Suprapubic skin (tissue), 4 donors: ENCODE measurements at places on chromosomes 3 and 15.
A peak's percentile ranks its signal among the peaks of the same experiment; 100 is the strongest.

DNA sequence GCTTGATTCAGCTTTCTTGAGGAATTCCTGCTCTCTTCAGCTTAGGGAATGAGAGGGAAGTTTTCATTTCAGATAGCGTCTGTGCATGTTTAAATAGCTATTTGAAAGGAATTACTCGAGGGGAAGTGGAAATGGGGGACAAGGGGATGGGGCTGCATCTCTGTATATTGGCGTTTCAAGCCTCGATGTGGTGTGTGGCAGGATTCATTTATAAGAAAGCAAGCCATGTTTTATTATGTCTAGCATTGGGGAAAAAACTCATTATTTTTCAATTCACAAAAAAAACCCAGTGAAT, 1.0 kb downstream of the ATP2C1 start:
- no peak for DNase-seq
- H3K27me3 ChIP-seq = no peaks in the 10 kb centered on the region
- peaks cover 28% of the 10 kb centered on the region for H3K4me1 ChIP-seq
- peak overlapping the region; percentile 100 for H3K27ac ChIP-seq
- H3K36me3 ChIP-seq = no peaks in the 10 kb centered on the region
- H3K4me3 ChIP-seq = peak overlapping the region; percentile 94

GRCh38 chr15:94791008-94791407, 559.6 kb downstream of the MCTP2 start:
- no peak overlapping the region for H3K27ac ChIP-seq
- H3K27me3 ChIP-seq = no peaks in the 10 kb centered on the region
- DNase-seq = no peak
- H3K4me1 ChIP-seq = peaks cover 3% of the 10 kb centered on the region
- H3K4me3 ChIP-seq = no peak overlapping the region

DNA sequence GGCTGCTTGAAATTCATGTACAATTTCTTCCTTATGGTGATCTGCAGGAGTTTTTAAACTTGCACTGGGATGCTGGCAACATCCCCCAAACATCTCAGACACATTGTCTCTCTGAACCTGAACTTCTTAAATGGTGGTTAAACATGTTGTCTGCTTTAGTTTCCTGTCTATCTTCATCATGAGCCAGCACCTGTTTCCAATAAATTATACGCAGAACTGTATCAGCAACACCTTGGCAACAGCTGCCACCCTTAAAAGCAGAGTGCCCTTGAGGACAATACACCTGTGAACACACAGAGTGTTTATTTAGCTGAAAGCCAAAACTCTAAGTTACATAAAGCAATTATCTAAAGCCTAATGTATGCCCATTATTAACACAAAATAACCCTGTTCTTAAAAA, 242.9 kb downstream of the WNT5A start:
- no peaks in the 10 kb centered on the region for H3K4me1 ChIP-seq
- H3K36me3 ChIP-seq = no peaks in the 10 kb centered on the region
- DNase-seq = no peak
- H3K27ac ChIP-seq = no peak overlapping the region
- no peak overlapping the region for H3K4me3 ChIP-seq
- H3K27me3 ChIP-seq = no peaks in the 10 kb centered on the region

- H3K36me3 ChIP-seq = no peaks in the 10 kb centered on the region
- H3K4me3 ChIP-seq = no peak overlapping the region
- H3K27me3 ChIP-seq = no peaks in the 10 kb centered on the region
- no peak for DNase-seq
- H3K27ac ChIP-seq = peak overlapping the region; percentile 80
Observed at GRCh38 chr15:25790000-25790660, 73.0 kb downstream of the ATP10A start.

DNA sequence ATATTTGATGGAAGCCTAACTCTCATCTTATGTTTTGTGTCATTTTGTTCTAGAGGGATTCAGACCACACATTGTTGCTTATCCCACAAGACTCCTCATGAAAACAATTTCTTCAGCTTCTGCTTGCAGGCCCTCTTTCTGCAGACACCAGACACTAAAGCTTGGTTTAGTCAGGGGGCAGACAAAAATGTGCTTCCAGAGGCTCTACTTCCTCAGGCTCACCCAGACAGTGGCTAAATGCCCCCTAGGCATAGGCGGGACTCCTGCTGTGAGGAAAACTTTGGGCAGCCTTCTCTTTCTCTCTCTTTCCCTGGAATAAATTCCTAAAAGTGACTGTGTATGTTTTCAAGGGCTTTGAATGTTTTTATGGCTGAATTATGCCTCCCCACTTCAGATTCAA, 435.4 kb upstream of the ATP11B start:
- no peaks in the 10 kb centered on the region for H3K36me3 ChIP-seq
- no peaks in the 10 kb centered on the region for H3K27me3 ChIP-seq
- H3K4me1 ChIP-seq = no peaks in the 10 kb centered on the region
- DNase-seq = no peak
- no peak overlapping the region for H3K27ac ChIP-seq
- H3K4me3 ChIP-seq = no peak overlapping the region

DNA sequence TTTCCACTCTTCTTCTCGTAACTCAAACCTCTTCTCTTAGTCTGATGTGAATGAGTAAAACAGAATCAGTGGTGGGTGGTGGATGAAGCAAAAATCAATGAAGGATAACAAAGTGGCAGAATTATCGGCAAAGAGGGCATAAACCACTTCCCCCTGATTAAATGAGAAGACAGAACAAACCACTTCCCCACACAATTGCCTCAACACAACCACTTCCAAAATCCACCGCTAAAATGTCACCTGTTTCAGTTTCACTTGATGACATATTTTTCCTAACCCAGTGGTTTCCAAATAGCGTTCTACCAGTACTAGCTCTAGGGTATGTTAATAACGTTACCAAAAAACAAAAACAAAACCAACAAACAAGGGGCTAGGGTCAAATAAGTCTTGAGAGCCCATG, 478.7 kb upstream of the WNT5A start:
- no peak overlapping the region for H3K27ac ChIP-seq
- no peaks in the 10 kb centered on the region for H3K27me3 ChIP-seq
- H3K4me1 ChIP-seq = no peaks in the 10 kb centered on the region
- no peaks in the 10 kb centered on the region for H3K36me3 ChIP-seq
- DNase-seq = no peak
- H3K4me3 ChIP-seq = no peak overlapping the region

GRCh38 chr3:5255404-5256344, 68.2 kb downstream of the EDEM1 start:
- peaks cover 3% of the 10 kb centered on the region for H3K4me1 ChIP-seq
- H3K4me3 ChIP-seq = no peak overlapping the region
- no peaks in the 10 kb centered on the region for H3K36me3 ChIP-seq
- no peak for DNase-seq
- no peaks in the 10 kb centered on the region for H3K27me3 ChIP-seq
- H3K27ac ChIP-seq = no peak overlapping the region

- no peaks in the 10 kb centered on the region for H3K4me1 ChIP-seq
- no peaks in the 10 kb centered on the region for H3K27me3 ChIP-seq
Observed at GRCh38 chr3:194893121-194893987, 207.7 kb downstream of the FAM43A start.

GRCh38 chr3:121431726-121432517, 113.9 kb downstream of the POLQ start:
- H3K4me1 ChIP-seq = no peaks in the 10 kb centered on the region
- no peak for DNase-seq
- H3K27me3 ChIP-seq = no peaks in the 10 kb centered on the region
- peak overlapping the region; percentile 36 for H3K4me3 ChIP-seq

DNA sequence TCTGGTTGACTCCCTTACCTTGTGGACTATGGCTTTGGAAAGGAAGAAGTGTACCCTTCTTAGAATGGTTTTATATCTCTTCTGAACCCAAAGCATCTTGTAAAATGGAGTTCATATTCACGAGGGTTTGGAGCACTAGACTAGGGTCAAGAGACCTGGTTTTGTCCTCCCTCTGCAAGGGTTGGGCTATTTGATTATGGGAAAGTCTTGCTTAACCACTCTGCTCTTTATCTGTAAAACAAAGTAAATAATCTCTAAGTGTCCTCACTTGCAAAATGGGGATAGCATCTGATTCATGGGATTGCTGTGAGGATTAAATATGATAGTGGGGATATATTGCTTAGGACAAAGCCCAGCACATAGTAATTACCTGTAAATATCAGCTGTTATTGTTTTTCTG, 17.9 kb upstream of the SLC2A2 start:
- H3K36me3 ChIP-seq = no peaks in the 10 kb centered on the region
- H3K4me3 ChIP-seq = no peak overlapping the region
- no peak for DNase-seq
- no peak overlapping the region for H3K27ac ChIP-seq

DNA sequence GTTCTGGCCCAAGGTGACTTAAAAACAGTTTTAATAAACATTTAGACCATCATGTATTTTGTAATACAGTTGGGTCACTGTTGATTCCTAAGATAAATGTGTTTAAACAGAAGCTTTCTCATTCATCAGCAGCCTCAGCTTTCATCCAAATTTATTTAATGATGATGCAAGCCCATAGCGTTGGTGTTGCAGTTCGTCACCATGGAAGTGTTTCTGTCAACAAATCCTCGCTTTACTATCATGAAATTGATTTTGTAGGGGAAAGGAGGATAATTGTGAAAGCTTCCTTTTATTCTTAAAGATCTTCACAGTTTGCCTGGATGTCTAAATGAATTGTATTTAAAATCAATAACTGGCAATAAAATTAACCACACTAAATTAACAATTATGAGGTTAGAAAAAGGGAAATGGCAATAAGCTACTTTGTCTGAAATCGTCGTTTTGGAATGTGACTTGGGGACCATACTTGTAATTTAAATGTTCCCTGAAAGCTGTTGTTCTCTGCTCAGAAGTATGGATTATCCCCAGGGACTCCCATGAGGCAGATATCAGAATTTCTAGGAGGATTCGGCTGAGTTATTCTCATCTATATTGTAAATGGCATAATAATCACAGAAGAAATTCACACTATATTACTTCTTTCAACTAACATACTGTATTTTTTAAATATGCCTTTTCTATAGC, 29.0 kb downstream of the CMSS1 start:
- H3K27ac ChIP-seq = peak overlapping the region; percentile 77
- H3K36me3 ChIP-seq = peaks cover 8% of the 10 kb centered on the region
- DNase-seq = no peak
